ENCODE measurements at places on chromosomes 3 and 15. TPM values are rescaled to one million over a fixed set of nuclear protein-coding genes. Genes with fewer than 3 reads are reported as not detected.

The IMPG2 gene
- total RNA-seq = 0.86 TPM

The NTRK3 gene
- not detected for total RNA-seq

The LDHAL6B gene
- not detected for total RNA-seq

The SEMA3B gene
- total RNA-seq = 36.9 TPM

The KIF15 gene
- total RNA-seq = 1.3 TPM

The CNTN4 gene
- total RNA-seq = not detected

The SERPINI1 gene
- 6.1 TPM for total RNA-seq

The LRRC31 gene
- not detected for total RNA-seq

The FOXL2NB gene
- total RNA-seq = not detected

The CCR3 gene
- 0.09 TPM for total RNA-seq

The PIERCE2 gene
- 0.60 TPM for total RNA-seq

The SLC38A3 gene
- total RNA-seq = not detected

The SI gene
- not detected for total RNA-seq

The ABCC5 gene
- total RNA-seq = 23.1 TPM

The PHLDB2 gene
- total RNA-seq = 22.9 TPM

The PSMD6 gene
- 84.3 TPM for total RNA-seq

The EIF4G1 gene
- total RNA-seq = 222 TPM

The PAQR5 gene
- total RNA-seq = 2.8 TPM

The TUSC7 gene
- not detected for total RNA-seq

The CPB1 gene
- total RNA-seq = not detected

The GOLGA6A gene
- under 0.01 TPM for total RNA-seq

The SPATA12 gene
- total RNA-seq = not detected

The NGLY1 gene
- total RNA-seq = 20.0 TPM

The HIGD2B gene
- under 0.01 TPM for total RNA-seq

The HOMER2 gene
- total RNA-seq = 9.0 TPM

The PPP2R3A gene
- total RNA-seq = 9.6 TPM

The RPN1 gene
- 358 TPM for total RNA-seq

The CCR2 gene
- not detected for total RNA-seq

The GNB4 gene
- 42.7 TPM for total RNA-seq

The FOXB1 gene
- total RNA-seq = not detected

The TNFAIP8L3 gene
- total RNA-seq = 80.4 TPM

The POLQ gene
- 1.9 TPM for total RNA-seq

The ECT2 gene
- total RNA-seq = 11.2 TPM

The DZIP3 gene
- total RNA-seq = 13.9 TPM

The CCDC39 gene
- 0.52 TPM for total RNA-seq

The GXYLT2 gene
- 24.1 TPM for total RNA-seq

The CASR gene
- total RNA-seq = not detected

The OSTN gene
- not detected for total RNA-seq

The SKOR1 gene
- 0.16 TPM for total RNA-seq

The DNAJB11 gene
- 21.9 TPM for total RNA-seq

The ACOX2 gene
- 28.2 TPM for total RNA-seq

The EFHB gene
- total RNA-seq = not detected

The HRG gene
- not detected for total RNA-seq

The FBXO40 gene
- total RNA-seq = not detected

The ITIH1 gene
- total RNA-seq = not detected

The MFN1 gene
- 40.7 TPM for total RNA-seq

The EDEM1 gene
- total RNA-seq = 18.6 TPM

The THRB gene
- 0.09 TPM for total RNA-seq

The CFAP92 gene
- total RNA-seq = under 0.01 TPM

The SAMMSON gene
- not detected for total RNA-seq

The SERINC4 gene
- total RNA-seq = not detected

The EXOSC7 gene
- 62.1 TPM for total RNA-seq

The DPPA4 gene
- not detected for total RNA-seq

The A4GNT gene
- total RNA-seq = not detected

The VPS18 gene
- total RNA-seq = 45.8 TPM

The CHSY1 gene
- total RNA-seq = 16.2 TPM

The SLC6A20 gene
- not detected for total RNA-seq

The GOLGA8N gene
- total RNA-seq = 4.3 TPM

All from bronchial smooth muscle cell (primary cell).